Right cardiac atrium (tissue), 5 donors: ENCODE measurements at places on chromosomes 13 and 19.

- DNase-seq: no peak
Observed at GRCh38 chr19:33894787-33895186, 98.1 kb downstream of the KCTD15 start.

GRCh38 chr13:31427151-31428100 lies 227.7 kb downstream of the B3GLCT start:
- DNase-seq: no peak

- no peak for DNase-seq
Observed at GRCh38 chr13:113633485-113633873, 24.5 kb downstream of the ATP4B start.

DNA sequence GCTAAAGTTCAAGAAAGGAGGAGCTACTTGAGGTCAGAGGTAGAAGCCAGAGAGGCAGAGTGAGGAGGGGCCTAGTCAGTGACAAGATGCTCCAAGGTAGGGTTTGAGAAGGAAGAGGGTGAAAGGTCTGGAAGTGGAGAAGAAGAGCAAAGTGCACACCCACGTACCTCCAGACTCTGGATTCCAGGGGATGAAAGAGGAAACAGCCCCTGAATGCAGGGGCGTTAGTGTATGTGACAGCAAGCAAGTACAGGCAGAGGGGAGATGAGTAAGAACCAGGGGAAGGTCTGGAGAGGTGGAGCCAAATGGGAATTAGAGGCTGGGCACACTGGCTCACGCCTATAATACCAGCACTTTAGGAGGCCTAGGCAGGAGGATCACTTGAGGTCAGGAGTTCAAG lies 8.7 kb downstream of the RPS28 start:
- no peak for DNase-seq

DNA sequence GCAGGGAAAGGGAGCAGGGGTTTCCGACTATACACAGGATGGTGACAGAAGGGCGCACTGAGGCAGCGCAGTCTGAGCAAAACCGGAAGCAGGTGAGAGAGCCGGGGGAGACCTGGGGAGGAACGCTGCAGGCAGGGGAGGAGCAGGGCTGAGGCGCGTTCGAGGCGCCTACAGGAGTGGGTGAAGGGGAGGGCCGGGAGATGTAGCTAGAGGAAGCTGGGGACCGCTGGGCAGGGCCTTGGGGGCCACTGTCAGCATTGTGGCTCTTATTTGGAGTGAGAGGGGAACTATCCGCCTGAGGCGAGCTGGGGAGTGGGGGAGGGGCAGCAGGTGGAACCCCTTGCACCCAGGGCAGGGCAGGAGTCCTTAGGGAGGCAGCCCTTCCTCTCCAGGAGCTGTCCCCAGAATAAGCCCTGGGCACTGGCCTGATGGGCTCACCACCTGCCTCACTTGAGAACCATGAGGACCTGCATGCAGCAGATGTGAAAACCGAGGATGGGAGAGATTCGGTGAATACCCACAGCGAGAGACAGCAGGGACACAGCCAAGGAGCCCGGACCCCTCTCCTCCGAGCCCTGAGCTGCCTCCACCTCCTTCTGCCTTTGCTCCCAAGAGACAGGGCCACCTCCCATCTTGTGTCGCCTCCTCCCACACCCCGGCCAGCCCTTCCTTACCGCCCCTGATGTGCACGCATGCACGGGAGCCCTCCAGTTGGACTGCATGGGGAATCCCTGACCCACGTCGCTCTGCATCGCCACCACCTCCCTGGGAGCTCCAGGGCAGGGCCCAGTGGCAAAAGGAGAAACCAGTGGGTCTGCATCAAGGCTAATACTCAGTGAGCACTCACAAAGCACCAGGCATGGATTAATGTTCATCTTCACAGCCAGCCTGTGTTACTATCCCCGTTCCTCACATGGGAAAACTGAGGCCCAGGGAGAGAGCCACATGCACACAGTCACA lies 10.3 kb downstream of the AKT2 start:
- no peak for DNase-seq

- DNase-seq: no peak
Observed at GRCh38 chr19:2810141-2811091, 9.3 kb upstream of the ZNF554 start.

GRCh38 chr19:33727331-33727998 lies 69.2 kb upstream of the KCTD15 start:
- DNase-seq: no peak

DNA sequence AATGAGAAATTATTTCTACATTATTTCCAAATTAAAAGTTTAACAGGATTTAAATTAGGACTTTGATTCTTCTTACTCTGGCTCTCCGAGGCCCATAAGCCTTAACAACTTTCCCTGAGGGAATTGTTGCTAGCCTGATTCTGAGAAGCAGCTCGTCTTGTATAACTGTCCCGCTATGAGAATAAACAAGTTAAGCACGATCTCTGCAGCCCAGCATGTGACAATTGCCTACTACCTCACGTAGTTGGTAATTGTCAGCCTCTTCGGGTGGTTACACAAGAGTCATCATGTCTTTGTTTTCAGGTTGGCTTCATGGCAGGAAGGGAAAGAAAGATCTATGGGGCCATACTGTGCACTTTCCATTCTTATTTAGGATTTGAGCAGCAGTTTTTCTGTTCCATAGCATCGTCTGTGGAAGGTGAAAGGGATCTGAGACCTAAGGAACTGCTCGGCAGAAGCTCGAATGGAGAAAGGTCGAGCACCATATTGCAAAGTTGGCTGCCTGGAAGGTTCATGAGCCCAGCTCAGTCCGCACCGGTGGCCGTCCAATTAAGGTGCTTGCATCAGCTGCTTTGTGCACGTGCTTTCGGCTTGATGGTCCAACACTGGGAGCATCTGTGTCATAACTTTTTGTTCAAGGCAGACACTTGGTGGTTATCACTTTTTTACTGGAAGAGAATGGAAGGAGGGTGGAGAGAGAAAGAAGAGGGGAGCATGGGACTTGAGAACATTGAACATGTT lies 1.8 kb upstream of the STARD13 start:
- no peak for DNase-seq

GRCh38 chr13:29516880-29517279 lies 78.6 kb downstream of the SLC7A1 start:
- DNase-seq: no peak

- peak; percentile 40 for DNase-seq
Observed at GRCh38 chr19:15378534-15379082, 979 bp downstream of the AKAP8 start.

DNA sequence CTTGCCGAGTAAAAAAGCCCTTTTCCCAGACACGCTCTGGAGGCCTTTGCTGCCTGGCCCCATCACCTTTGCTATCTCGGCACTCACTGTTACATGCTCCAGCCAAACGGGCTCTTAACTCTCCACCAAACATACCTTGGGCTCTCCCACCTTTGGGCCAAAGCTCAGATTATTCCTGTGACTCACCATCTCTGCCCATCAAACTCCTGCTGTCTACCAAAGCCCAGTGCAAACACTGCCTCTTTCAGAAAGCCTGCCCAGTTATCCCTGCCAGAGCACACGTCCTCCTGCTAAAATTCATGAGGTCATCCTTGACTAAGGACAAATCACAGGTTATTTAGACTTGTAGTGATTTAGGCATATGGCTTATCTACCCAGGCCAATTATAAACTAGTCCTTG lies 48.1 kb upstream of the SERPINE3 start:
- no peak for DNase-seq

DNA sequence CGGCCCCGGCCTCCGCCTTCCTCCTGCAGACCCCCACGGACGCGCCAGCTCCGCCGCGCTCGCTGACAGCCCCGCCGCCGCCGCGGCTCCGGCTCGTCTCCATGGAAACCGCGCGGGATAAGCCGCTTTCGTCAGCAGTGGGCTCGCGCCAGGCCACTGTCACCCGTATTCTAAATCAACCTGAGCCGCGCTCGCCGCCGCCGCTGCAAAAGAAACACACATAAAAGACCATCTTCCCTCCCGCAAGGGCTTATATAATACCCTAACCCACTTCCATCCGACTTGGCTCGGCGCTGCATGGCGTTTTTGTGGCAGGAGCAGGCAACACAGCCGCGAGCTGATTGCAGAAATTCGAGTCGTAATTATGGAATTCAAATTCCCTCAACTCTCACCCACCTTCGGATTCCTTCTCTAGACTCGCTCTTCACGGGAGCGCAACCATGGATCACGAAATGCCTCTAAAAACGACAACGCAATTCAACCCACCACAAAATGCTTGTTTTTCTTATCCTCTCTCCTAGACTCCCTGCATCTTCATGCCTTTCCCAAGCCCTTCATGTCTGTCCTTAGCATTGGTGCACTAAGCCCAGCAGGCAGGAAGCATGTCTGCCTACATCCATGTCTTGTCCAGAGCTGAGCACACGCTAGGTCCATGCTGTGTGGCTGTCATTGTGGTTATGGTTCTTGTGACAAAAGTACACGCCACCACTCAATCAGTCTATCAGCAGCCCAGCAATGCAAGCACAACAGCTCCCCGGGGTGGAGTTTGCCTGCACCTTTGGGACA lies at the start of gene AMER2:
TSS of gene AMER2 (minus strand) at position 772 of the 786 bp plus-strand sequence. CDS start at position 103, 669 bp downstream.
- DNase-seq: peak; percentile 70

DNA sequence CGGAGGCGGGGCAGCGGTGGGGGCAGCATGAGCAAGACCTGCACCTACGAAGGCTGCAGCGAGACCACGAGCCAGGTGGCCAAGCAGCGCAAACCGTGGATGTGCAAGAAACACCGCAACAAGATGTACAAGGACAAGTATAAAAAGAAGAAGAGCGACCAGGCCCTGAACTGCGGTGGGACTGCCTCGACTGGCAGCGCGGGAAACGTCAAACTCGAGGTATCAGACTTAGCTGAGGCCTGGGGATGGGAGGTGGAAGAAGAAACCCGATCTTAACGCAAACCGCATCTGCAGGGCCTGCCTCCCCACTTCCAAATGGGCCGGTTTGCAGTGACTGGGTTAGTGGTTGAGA lies 693 bp downstream of the RFXAP start:
- no peak for DNase-seq

DNA sequence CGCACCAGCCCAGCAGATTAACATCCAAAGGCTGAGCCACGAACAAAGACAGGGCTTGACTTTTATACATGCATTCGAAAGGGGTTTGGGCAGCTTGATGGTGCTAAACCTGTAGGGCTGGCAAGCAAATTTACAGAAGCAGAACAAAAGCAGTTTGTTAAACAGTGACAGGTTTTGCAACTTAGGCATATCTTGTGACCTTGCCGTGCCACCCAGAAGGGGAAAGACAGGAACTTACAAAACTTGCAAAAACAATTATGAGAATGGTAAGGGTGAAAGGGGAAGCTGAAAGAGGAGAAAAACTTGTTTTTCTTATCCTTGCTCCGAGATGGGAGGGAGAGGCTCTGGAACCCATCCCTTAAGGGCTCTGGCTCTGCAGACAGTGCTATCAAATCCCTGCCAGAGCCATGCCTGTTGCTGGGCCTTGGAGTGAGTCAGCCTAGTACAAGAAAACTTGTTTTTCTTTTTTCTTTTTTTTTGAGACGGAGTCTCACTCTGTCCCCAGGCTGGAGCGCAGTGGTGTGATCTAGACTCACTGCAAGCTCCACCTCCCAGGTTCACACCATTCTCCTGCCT lies 1325.2 kb upstream of the PRR20A start:
- no peak for DNase-seq

GRCh38 chr13:28657784-28658538 lies 969 bp upstream of the POMP start:
- no peak for DNase-seq

DNA sequence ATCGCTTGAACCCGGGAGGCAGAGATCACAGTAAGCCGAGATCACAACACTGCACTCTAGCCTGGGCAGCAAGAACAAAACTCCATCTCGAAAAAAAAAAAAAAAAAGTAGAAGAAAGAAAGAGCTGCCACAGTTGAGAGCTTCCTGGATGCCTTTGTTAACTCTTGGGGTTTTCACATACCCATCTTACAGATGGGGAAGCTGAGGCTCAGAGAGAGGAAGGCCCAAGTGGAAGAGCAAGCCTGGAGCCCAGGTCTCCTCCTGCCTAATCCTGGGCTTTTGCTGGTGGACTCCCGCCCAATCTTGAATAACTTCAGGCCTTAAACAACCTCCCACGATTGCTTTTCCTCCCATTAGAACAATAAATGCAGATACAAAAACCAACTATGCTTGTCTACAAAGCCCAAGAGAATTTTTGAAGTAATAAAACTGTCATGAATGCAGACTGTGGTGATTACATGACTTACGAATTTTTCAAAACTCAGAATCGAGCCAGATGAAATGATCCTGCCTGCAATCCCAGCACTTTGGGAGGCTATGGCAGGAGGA lies 41.7 kb downstream of the LTBP4 start:
- DNase-seq: no peak

- peak; percentile 68 for DNase-seq
Observed at GRCh38 chr19:49889038-49889686, 7.5 kb downstream of the IL4I1 start.
